Left lung (tissue), 14 donors: ENCODE measurements at places on chromosomes 6 and 20. TPM values are rescaled to one million over a fixed set of nuclear protein-coding genes. Genes with fewer than 3 reads are reported as not detected.

The PM20D2 gene
- 23.9 TPM for polyA plus RNA-seq

The POU5F1 gene
- polyA plus RNA-seq, result 1.9 TPM

The KHDC1L gene
- polyA plus RNA-seq, result 0.81 TPM

- no peak for DNase-seq
Observed at GRCh38 chr20:23060629-23061028, 11.2 kb upstream of the THBD start.

DNA sequence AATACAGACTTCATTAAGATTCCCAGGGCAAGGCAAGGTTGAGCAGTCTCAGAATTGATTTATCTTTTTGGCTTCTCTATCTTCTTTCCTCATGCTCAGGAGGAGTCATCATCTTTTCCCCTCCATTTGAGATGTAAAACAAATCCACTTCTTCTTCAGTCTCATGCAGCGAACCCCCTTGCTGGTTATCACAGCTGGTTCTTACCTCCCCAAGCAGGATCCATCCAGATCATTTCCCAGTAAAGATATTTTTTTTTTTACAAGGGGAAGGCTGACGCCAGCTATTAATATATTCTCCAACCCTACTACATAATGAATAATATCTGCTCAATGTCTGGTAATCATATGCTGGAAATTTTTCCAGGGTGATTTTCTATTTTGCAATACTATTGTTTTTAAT, 508.9 kb upstream of the NOX3 start:
- no peak for DNase-seq

- peak; percentile 72 for DNase-seq
Observed at GRCh38 chr20:25318471-25319240, 70.8 kb downstream of the PYGB start.

DNA sequence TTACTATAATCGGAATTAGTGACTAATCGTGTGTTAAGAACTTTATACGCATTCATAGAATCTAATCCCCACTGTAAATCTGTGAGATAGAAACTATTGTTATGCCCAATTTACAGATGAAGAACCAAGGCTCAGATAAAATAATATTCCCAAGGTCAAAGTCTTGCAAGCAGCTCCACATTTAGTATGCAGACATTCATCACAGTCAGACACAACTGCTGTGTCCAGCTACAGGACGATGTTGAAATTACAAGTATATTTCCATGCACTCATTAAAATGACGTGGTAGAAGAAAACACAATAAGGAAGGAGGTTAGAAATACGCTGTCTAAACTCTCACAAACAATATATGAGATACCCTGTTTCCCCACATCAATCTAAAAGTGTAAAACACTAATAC, 82.5 kb downstream of the PREX1 start:
- DNase-seq, result no peak

GRCh38 chr6:4364172-4364571, 228.8 kb upstream of the ECI2 start:
- no peak for DNase-seq

DNA sequence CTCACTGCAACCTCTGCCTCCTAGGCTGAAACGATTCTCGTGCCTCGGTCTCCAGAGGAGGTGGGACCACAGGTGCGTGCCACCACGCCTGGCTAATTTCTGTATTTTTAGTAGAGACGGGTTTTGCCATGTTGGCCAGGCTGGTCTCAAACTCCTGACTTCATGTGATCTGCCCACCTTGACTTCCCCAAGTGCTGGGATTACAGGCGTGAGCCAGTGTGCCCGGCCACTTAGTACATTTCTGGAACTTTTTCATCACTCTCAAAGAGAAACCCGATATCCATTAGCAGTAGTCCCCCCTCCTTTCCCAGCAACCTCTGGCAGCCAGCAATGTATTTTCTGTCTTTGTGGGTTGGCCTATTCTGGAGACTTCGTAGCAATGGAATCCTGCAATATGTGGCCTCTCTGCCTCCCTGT, 109.8 kb downstream of the JARID2 start:
- DNase-seq, result no peak

GRCh38 chr6:21005816-21006570, 471.7 kb downstream of the CDKAL1 start:
- no peak for DNase-seq

GRCh38 chr20:57851796-57852195, 142.0 kb upstream of the PMEPA1 start:
- no peak for DNase-seq
